ENCODE measurements at places on chromosomes 12 and 14.

DNA sequence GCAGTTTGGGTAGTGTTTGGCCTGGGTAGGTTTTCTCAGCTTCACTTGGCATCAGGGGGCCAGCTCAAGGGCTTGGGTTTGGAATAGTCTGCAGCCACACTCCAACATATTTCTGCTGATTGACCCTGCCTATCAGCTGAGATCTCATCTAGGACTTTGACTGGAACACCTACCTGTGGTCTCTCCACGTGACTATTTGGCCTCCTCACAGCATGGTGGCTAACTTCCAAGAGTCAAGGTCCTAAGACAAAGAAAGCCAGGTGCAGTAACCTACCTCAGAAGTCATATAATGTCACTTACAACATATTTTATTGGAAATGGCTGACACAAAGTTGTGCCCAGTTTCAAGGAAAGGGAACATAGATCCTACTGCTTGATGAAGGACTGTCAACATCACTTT, 481.0 kb downstream of the EGLN3 start:
- no peak overlapping the region for H3K27ac ChIP-seq
- DNase-seq = no peak
- no peaks in the 10 kb centered on the region for H3K4me1 ChIP-seq
- no peaks in the 10 kb centered on the region for H3K36me3 ChIP-seq
- H3K4me3 ChIP-seq = no peak overlapping the region
- H3K27me3 ChIP-seq = no peaks in the 10 kb centered on the region

DNA sequence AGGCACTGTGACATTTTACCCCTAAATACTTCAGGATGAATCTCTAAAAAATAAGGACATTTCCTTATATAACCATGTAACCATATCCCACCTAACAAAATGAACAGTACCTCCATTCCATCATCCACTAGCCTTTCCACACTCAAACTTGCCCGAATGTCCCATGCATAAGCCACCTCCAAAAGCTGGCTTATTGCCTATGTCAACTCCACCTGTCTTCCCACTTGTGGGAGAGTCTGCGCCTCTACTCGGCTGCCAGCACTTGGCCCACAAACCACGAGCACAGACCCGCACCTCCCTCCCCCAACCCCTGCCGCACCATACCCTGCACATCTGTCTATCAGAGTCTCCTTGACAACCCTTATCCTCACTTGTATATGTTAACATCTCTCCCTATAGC, 165.8 kb downstream of the CALM1 start:
- no peak overlapping the region for H3K4me3 ChIP-seq
- DNase-seq = no peak
- no peaks in the 10 kb centered on the region for H3K4me1 ChIP-seq
- H3K27me3 ChIP-seq = no peaks in the 10 kb centered on the region

DNA sequence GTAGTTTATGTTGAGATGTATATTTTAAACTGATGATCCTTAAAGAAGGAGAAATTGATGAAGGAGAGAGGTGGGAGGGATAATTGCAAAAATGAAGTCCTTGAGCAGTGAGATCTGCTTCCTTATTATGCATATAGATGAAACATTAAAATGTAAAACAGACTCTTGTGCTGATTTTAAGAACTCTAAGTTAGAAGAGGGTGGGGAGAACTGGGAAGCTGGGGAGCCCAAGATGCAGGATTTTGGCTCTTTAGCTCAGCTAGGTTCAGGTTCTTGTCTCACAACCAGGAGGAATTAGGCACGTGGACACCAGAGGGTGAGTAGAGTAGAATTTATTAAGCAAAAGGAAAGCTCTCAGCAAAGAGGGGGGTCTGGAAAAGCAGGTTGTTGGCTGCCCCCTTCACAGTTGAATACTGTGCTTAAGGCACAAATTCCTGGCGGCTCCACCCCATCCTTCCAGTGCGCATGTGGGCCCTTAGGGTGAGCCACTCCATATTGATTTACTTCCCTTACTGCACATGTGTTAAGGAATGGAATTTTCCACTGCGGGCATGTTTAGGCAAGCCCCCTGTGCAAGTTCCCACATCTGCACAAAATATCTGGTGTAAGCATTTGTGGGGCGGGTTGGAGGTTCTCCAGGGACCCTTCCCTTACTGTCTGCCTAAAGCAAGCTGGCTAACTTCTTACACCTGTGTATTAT, 141.9 kb downstream of the BICD1 start:
- no peaks in the 10 kb centered on the region for H3K4me1 ChIP-seq
- no peak overlapping the region for H3K27ac ChIP-seq
- no peak overlapping the region for H3K4me3 ChIP-seq
- DNase-seq = no peak

GRCh38 chr12:4211372-4211771, 62.2 kb upstream of the CCND2 start:
- no peak for DNase-seq
- no peaks in the 10 kb centered on the region for H3K27me3 ChIP-seq
- H3K4me3 ChIP-seq = no peak overlapping the region
- no peak overlapping the region for H3K27ac ChIP-seq
- H3K36me3 ChIP-seq = no peaks in the 10 kb centered on the region

GRCh38 chr12:125092108-125092871, 27.1 kb downstream of the AACS start:
- no peaks in the 10 kb centered on the region for H3K27me3 ChIP-seq
- no peaks in the 10 kb centered on the region for H3K4me1 ChIP-seq
- no peak for DNase-seq
- H3K36me3 ChIP-seq = peaks cover 2% of the 10 kb centered on the region
- H3K27ac ChIP-seq = no peak overlapping the region
- no peak overlapping the region for H3K4me3 ChIP-seq

GRCh38 chr14:75493592-75494087, 28.6 kb upstream of the BATF start:
- H3K4me3 ChIP-seq = no peak overlapping the region
- peaks cover 12% of the 10 kb centered on the region for H3K4me1 ChIP-seq
- H3K36me3 ChIP-seq = no peaks in the 10 kb centered on the region
- DNase-seq = no peak
- no peaks in the 10 kb centered on the region for H3K27me3 ChIP-seq
- H3K27ac ChIP-seq = no peak overlapping the region

GRCh38 chr14:99258341-99258861, 13.6 kb downstream of the BCL11B start:
- peaks cover 44% of the 10 kb centered on the region for H3K36me3 ChIP-seq
- peaks cover 100% of the 10 kb centered on the region for H3K4me1 ChIP-seq
- DNase-seq = no peak
- peak overlapping the region; percentile 99 for H3K27ac ChIP-seq
- no peaks in the 10 kb centered on the region for H3K27me3 ChIP-seq
- peak overlapping the region; percentile 99 for H3K4me3 ChIP-seq

DNA sequence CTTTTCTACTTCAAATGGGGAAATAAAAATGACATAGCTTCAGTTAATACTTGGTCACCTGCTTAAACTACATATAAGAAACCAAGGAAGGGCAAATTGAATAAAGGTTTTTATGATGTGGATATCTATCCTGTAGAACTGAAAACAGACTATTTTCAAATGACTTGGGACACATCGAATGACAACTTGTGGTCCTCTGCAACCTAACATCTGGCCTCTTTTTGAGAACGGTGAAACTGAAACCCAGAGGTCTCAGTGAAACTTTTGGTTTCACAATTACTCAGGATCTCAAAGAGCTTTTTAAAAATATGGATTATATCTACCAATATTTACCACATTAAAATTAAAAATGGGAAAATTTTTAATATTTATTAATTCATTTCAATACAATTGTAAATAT, 65.2 kb downstream of the PPP2R5E start:
- H3K36me3 ChIP-seq = peaks cover 2% of the 10 kb centered on the region
- no peaks in the 10 kb centered on the region for H3K27me3 ChIP-seq
- DNase-seq = peak; percentile 88

Measured in CD4-positive, CD25-positive, alpha-beta regulatory T cell (primary cell).